ENCODE measurements at places on chromosomes 1 and 21.
A peak's percentile ranks its signal among the peaks of the same experiment; 100 is the strongest.

- DNase-seq: no peak
Measured at GRCh38 chr1:25773441-25774125, 26.4 kb upstream of the SELENON start.

DNA sequence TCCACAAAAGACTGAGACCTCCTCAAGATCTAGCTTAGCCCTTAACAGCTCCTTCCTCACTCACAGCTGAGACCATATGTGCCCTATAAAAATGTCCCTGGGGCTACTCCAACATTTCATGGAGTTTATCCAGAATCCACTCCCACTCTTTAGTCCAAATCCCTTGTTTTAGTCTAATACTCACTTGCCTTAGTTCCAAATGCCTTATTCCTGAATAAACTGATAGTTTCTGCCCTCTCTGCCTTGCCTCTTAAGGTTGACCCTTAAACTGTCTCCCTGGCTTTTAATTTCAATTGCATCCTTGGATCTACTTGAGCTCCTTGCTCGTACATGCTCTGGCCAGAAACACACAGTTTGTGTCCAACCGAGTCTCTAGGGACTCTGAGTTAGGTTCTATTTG, 47.3 kb upstream of the LYPLAL1 start:
- no peak for DNase-seq

DNA sequence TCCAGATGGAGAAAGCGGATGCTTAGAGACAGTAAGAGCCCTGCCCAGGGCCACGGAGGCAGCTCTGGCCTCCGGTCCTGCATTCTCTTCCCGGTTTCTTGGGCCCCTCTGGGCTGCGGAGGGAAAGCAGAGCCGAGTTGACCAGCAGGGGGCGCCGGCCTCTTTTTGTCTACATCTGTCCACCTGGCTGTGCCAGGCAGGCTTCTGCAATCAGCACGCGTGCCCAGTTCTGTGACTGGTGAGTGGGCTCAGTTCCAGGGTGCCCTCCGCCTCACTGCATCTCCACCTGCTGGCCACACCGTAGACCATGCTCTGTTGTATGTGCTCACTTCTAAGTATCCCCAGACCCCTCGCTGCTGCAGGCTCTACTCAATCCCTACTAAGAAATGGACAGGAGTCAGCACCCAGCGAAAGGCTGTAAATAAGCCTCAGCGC, 6.7 kb upstream of the HUNK start:
- peak; percentile 61 for DNase-seq

GRCh38 chr1:66478116-66478515, 55.8 kb upstream of the SGIP1 start:
- no peak for DNase-seq

DNA sequence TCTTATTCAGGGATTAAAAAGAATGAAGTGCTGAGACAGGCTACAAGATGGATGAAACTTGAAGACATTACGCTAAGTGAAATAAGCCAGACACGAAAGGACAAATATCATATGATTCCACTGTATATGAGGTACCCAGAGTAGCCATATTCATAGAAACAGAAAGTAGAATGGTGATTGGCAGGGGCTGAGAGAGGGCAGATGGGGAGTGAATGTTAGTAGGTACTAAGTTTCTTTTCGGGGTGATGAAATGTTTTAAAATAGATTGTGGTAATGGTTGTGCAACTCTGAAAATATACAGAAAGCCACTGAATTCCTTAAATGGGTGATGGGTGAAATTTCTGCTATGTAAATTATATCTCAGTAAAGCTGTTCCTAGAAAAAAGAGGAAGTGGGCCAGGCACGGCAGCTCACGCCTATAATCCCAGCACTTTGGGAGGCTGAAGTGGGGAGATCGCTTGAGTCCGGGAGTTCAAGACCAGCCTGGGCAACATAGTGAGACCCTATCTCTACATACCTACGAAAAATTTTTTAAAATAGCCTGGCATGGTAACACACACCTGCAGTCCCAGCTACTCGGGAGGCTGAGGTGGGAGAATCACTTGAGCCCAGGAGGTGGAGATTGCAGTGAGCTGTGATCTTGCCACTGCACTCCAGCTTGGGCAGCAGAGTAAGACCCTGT, 15.9 kb downstream of the SLC27A3 start:
- no peak for DNase-seq

- no peak for DNase-seq
Measured at GRCh38 chr1:59696421-59697115, 118.2 kb upstream of the HOOK1 start.

DNA sequence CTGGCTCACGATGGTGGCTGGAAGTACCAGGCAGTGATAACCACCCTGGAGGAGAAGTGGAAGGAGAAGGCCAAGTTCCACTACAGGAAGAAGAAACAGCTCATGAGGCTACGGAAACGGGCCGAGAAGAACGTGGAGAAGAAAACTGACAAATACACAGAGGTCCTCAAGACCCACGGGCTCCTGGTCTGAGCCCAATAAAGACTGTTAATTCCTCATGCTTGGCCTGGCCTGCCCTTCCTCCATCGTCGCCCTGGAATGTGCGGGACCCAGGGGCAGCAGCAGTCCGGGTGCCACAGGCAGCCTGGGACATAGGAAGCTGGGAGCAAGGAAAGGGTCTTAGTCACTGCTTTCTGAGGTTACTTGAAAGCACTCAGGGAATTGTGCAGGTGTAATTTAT, 10.8 kb downstream of the IL24 start:
- DNase-seq: no peak

DNA sequence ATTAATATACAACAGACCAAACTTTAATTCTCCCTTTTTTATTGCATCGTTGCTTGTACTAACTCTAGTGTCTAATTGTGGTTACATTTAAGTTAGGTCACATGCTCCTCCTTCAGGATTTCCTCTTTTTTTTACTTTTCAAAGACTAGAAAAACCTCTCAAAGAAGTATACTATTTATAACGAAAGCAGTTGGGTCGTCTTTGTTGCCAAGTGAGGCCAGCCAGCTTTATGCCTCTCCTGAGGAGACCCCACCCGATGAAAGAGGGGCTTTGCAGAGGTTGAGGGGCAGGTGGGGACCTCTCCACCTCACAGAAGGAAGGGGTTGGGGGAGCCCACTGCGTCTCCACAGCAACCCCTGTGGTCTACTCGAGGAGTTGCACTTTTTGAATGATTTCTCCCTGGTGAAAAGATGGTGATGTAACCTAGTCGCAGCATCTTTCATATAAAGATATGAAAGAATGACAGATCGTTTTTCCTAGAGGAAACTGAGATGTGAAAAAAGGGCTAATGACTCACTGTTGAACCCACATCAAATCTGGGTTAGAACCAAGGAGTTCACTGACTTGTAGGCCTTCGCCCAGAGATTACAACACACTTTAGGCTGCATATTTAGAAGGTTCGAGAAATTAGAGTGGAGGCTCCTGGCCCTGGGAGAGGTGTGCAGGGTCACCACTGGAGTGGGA, 6.4 kb downstream of the TGFB2 start:
- DNase-seq: no peak

GRCh38 chr1:193533853-193534252, 347.4 kb upstream of the B3GALT2 start:
- DNase-seq: no peak

DNA sequence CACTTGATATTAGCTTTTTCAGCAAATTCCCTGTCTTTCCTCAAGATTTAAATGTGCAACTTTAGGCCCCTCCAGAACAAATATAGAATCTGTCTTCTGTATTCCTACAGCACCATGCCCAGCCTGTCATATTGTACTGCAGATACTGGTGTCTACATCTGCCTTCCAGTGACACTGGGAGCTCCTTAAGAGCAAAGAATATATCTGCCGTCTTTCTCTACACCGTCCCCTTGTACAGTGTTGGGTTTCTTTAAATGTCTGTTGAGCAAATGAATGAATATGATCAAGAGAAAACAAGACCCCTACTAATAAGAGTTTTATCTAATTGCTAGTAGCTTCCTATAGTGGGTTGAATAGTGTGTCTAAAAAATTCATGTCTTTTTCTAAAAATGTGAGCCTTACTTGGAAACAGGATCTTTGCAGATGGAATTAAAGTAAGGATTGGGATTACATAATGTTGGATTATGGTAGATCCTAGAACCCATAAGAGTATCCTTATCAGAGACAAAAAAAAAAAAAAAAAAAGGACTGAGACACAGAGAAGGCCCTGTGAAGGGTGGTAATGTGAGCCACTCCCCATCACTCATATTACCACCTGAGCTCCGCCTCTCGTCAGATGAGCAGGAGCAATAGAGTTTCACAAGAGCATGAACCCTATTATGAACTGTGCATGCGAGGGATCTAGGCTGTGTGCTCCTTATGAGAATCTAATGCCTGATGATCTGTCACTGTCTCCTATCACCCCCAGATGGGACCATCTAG, 128.6 kb downstream of the FAF1 start:
- DNase-seq: no peak

- DNase-seq: no peak
Measured at GRCh38 chr1:48216941-48217340, 5.6 kb upstream of the SLC5A9 start.

GRCh38 chr1:14071581-14071980, 371.6 kb downstream of the PRDM2 start:
- no peak for DNase-seq

DNA sequence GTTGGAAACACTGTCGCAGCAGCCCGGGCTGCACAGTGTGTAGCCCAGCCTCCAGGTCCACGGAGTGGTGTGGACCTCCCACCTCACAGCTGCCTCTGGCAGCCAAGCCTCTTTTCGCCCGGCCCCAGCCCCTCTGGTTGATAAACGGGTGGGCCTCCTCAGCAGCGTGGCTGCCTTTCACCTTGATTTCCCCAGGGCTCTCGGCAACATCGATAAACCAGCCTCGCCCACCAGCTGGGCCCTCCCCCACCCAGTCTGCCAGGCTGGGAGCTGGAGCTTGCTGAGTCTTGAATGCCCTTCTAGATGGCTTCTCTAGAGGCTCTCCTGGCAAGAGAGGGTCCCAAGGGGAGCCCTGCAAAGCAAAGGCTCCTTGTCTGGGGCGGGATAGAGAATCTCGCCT, 31.0 kb upstream of the LHX4 start:
- no peak for DNase-seq

DNA sequence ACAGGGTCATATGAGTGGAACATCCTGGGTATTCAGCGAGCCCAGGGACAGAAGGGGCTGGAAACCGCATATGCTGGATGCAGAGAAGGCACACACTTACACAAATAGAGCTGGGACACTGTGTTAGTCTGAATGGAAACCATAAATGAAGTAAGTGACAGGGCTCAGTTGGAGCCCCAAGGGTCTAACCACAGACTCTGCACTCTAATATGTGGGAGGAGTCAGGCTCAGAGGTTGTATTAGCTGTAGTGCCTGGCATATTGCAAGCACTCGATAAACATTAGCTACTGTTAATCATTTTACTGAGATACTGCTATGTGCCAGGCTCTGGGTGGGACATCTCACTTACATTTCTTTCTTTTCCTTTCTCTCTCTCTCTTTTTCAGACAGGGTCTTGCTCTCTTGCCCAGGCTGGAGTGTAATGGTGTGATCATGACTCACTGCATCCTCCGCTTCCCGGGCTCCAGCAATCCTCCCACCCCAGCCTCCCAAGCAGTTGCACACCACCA, 6.5 kb upstream of the OLIG1 start:
- no peak for DNase-seq

GRCh38 chr1:198121056-198121826, 35.6 kb upstream of the NEK7 start:
- DNase-seq: no peak

DNA sequence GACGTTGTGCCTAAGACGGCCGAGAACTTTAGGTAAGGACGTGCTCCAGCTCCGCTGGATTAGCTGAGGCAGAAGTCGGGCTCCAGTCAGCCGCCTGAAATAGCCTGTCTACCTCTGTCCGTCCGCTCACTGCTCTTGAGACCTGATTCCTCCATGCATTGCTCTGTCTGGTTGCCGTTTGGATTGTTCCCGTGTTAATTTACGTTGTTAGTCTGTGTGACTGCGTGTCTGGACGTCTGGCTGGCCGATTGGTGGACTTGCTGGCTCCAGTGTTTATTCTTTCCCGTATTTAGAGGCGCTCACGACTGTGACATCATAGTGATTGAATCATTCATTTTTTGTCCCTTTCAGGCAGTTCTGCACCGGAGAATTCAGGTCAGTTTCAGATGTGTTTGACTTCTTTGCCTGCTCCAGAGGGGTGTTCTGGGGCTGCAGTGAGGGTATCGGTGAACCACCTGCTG, 684 bp downstream of the PPIH start:
- no peak for DNase-seq

- no peak for DNase-seq
Measured at GRCh38 chr1:208225954-208226937, 17.9 kb downstream of the PLXNA2 start.

DNA sequence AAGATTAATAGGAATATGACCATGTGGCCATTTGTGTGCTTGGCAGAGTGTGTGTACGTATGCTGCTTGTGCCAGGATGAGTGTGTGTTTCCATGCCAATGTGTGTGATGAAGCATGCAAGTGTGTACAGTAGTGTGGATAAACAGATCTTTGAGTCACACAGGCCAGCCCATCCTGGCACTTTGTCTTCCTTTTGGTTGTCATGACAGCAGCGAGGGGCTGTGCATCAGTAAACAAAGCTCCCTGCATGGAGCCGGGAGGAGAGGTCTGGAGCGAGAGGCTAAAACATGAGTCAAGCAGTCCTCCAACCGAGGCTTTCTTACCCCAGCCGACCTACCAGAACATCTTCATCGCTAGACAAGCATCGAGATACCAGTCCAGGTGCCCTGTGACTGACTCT, 221.2 kb downstream of the CACNA1E start:
- no peak for DNase-seq
